ENCODE measurements at places on chromosomes 2 and 18.

GRCh38 chr2:69828938-69829255, 563 bp upstream of the GMCL1 start:
- DNase-seq = no peak

- no peak for DNase-seq
These were observed 83.3 kb upstream of the MSH6 start for GRCh38 chr2:47699533-47700215.

- no peak for DNase-seq
These were observed 496.9 kb upstream of the VRK2 start for GRCh38 chr2:57549642-57550102.

DNA sequence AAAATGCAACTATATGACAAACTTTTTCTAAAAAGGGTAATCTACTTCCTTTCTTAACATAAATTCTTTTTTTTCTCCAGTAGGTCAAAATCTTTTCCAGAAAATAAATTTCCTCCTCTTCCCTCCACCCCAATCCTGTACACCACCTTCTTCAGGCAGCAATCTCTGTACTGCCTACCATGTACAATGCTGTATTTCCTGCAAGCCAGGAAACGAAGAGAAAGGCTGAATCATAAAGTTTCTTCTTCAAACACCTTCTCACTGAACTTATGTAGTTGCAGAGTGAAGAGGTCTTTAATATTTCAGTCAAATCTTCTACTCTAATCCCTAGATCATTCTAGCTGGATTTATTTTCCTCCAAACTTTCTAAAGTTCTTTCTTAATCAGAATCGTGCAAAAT, 18.2 kb upstream of the C2orf66 start:
- no peak for DNase-seq

DNA sequence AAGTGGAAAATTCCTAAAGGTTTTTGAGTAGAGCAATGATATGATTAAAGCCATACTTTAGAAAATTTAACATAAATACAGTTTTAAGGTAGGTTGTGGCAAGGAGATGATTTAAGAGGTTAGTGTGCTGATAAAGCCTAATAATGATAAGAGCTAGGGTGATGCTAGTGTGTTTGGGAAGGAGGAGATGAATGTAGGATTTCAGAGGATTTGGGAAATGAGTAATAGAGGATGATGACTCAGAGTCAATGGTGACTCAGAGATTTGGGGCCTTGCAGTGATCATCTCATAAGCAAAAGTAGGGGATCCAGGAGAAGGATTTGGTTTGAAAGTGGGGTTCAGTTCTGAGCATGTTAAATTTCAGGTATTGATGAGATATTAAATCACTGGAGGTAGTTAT, 23.3 kb downstream of the STAMBP start:
- no peak for DNase-seq

DNA sequence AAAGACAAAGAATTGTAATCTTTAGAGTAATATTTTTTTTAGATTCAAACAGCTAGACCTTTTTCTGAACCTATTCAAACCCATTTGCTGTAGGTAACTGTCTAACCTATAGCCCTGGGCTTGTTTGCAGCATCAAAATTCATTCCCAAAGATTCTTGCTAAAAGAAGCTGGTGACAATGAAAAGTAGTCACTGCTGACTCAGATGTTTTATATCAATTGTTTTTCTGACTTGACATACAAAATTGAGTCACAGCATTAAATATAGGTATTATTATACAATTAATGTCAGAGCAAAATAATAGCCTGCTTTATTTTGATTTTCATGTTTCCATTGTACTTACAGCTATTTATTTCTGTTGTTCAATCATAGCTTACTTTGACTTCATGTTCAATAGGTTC, 320.3 kb upstream of the NRP2 start:
- no peak for DNase-seq

GRCh38 chr2:10965241-10965843, 53.6 kb downstream of the KCNF1 start:
- DNase-seq = no peak

- DNase-seq = peak; percentile 84
These were observed 30.2 kb downstream of the PSD4 start for GRCh38 chr2:113203901-113204519.

DNA sequence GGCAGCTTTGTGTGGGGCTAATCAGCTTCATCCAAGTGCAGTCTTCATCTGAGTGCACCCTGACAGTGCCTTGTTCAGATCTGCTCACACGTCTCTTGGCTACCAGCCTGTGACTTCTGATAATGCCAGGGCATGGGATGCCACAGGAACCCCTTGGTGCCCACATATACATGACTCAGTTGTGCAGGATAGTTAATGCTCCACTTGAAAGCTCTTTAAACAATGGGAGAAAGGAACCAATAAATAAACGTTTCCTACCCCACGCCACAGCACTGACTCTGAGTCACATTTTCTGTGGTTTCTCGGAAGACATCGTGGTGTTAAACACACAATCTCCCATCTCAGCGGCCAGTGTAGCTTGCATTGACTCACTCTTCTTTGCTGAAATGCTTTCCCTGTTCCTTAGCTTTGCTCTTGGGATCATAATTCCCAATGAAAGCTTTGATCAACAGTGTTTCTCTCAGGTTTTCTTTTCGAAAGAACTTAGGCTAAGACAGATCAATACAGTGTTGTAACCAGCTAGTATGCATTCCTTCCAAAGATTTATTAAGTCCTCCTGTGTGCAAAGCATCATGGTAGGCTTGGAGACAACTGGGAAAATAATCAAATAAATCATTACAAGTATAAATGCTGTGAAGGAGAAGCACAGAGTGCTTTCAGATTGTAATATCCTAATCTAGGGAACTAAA, 142.0 kb downstream of the COPS8 start:
- no peak for DNase-seq

- no peak for DNase-seq
These were observed 32.3 kb downstream of the SLC9A4 start for GRCh38 chr2:102505290-102505689.

- DNase-seq = no peak
These were observed 509.6 kb downstream of the CMPK2 start for GRCh38 chr2:6355886-6356761.

DNA sequence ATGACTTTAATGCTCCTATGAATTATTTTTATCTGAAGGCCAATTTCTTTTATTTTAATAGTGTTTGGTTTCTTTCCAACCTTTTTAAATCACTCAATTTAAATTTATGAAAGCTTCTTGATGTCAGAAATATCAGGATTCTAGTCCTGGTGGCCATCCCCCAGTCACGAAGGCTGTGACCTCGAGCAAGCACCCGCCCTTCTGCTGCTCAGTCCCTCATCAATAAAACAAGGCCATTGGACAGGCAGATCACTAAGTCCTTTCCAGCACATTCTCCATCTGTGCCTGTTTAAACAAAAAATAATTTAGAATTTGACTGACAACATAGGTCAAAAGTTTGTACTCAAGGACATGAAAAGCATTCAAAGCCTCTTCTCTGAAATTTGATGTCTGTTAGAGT, 483.6 kb upstream of the VRK2 start:
- DNase-seq = no peak

DNA sequence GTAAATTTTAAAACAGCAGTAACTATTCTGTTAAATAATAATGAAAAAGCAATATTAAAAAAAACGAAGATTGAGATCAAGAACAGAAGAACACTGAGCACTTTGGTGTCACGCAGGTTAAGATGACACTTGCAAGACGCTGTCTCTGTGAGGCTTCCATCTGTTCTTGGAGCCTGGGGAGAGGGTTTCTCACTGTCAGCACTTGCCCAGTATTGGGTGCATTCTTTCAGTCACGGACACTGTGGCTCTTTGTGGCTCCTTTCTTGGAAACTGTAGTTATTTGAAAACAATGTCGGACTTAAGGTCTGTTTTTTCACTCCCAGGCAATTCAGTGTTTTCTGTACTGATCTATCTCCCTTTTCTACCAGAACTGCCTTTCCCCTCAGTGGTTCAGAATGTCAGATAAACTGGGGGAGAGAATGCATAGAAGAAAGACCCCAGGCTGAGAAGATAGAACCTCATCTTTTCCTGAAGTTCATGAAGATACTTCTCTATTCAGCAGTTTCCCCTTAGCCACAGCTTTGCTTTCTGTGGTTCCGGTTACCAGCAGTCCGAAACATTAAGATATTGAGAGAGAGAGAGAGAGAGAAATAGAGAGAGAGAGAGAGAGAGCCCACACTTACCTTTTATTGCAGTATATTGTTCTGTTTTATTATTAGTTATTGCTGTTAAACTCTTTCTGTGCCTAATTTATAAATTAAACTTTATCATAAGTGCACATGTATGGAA, 283.3 kb downstream of the DCDC2C start:
- no peak for DNase-seq

DNA sequence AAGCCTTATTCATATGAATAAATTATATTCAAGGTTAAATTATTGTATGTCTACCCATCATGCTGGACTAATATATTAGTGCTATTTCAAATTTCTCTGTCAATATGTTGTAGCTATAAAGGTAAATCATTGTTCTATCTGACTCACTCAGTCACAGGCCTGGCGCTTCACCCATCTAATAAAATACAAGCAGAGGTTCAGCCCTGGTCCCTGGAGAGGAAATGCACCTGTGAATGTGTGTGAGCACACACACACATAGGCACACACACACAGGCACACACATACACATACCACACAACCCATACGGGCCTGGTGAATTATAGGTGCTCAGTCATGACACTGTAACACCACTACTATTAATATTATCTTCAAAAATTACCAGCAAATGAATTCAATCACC, 1396.1 kb downstream of the DPP10 start:
- DNase-seq = no peak

GRCh38 chr2:21317131-21317530, 193.4 kb downstream of the TDRD15 start:
- peak; percentile 56 for DNase-seq

GRCh38 chr2:145593280-145593679, 1073.4 kb upstream of the ZEB2 start:
- DNase-seq = no peak

GRCh38 chr2:133573491-133574162, 5.4 kb upstream of the NCKAP5 start:
- no peak for DNase-seq
